ENCODE measurements at places on chromosomes 5 and 9. TPM values are rescaled to one million over a fixed set of nuclear protein-coding genes. Genes with fewer than 3 reads are reported as not detected.
A peak's percentile ranks its signal among the peaks of the same experiment; 100 is the strongest.

GRCh38 chr9:32180597-32180996, 203.8 kb upstream of the ACO1 start:
- DNase-seq: no peak

GRCh38 chr9:91359734-91360470, 1.8 kb downstream of the AUH start:
- DNase-seq: peak; percentile 21

Gene PCBD2
- total RNA-seq: 0.90 TPM

Gene FGF18
- not detected for total RNA-seq

- no peak for DNase-seq
These were observed 6.5 kb upstream of the C9 start for GRCh38 chr5:39370555-39371366.

DNA sequence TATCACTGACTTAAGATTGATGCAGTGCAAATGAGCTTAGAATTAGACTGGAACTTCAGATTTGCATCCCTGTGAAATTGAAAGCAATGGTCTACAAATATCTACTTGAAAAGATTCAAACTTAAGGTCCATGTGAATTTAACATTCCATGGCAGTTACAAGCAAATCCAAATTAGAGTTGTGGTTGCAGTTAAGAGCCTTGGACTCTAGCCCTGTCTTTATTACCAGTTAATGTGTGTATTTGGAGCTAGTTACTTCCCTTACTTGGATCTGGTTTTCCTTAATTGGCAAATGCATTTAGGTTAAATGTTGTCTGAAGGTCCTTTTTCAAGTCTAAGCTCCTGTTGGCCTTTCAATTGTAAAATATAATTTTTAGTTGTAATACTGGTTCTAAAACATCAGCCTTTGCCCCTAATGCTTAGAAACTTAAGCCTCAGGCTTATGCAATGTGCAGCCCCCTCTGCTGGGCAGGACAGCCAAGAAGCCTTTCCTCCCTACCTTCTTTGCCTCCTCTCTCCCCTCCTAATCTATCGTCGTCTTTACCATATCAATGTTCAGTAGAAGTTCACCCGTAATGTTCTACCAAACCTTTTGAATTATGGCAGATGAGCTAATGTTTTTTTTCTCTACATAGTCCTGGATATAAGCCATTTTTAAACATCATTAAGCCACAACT, 59.5 kb downstream of the ERMP1 start:
- no peak for DNase-seq

- DNase-seq: peak; percentile 10
These were observed 3.1 kb downstream of the TSPAN17 start for GRCh38 chr5:176650354-176650884.

DNA sequence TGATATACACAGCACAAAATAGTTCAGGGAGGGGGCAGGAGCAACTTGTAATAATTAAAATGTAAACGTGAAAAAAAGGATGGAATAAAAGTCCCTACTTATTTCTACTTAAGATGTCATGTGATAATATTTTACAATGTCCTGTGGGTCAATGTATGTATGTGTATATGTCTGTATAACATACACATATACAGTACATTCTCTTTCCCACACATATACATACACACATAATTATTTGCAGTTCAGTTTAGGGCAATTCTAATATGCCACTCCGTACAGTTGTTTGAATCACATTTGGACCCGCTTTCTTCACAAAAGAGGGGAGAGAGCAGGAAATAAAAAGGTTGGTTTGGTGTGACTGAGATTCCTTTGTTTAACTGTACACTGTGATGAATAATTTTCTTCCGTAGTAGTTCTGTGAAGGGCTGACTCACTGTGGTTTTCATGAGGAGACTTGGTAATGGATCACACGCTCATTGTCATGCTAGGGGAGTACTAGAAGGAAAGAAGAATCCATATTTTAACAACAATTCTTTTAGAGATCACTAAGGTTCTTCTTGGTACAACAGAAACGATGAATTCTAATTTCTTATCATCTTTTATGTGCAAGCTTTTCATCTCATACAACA, 26.2 kb upstream of the ACOT12 start:
- peak; percentile 91 for DNase-seq

DNA sequence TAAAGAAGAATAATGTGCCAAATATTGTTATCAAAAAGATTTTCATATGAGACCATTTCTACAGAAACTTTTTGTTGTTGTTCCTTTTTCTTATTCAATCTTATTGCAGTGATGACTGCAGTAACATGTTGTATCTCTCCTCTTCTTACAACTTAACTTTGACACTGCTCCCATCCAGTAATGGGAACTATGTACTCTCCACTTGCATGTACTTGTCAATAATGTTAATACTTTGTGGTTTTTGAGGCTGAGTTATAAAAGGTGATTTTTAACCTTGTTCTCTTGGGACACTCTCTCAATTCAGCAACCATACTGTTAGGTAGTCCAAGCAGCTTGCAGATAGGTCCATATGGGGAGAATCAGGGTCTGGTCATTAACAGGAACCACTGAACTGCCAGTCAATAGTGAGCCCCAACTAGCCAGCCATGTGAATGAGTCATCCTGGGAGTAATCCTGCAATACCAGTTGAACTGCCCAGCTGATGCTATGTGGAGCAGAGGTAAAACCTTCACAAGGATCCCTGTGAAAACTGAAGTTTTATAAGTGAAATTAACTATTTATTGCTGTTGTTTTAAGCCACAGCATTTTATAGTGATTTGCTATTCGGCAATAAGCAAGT, 199.6 kb upstream of the DAB2 start:
- peak; percentile 39 for DNase-seq

Gene ADRA1B
- not detected for total RNA-seq

Gene SPINK4
- total RNA-seq: not detected

- DNase-seq: no peak
These were observed 164.4 kb downstream of the ZSWIM6 start for GRCh38 chr5:61496446-61496845.

DNA sequence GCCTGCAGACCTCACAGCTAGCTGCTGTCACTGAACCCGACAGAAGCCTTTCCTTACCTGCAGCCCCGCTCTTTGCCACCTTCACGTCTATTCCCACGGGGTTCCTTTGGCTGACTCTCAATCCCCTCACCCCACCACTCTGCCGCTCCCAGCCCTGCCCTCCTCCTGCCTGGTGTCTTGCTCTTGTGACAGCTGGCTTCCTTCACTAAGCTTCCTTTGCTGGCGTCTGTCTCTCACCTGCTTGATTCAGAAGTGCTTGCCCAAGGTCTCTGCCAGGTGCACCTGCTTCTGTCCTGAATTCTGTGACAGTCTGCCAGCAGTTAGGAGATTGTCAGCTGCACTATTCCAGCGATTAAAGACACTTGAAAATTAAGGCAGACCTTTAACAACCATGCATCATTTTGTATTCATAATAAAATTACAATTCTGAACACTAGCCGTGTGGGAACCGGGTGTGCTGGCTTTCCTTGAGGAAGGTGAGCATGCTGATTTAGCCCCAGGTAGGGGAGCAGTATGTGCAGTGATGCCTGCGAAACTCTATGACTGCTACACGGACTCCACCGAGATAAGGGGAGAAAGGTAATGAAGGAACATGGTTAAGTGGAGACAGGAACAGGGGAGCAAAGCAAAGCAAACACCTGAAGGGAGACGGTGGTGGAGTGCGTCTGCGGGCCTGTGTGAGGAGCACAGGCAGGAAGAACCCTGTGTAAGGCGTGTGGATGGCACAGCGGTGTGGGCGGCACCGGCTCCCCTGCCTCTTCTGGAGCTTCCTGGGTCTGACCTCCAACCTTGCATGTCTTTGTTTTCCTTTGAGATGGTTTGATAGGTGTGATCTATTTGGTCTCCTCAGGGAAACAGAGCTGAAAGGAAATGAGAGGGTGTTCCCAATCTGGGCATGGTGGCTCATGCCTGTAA, 80.1 kb upstream of the CACNA1B start:
- no peak for DNase-seq

GRCh38 chr5:112049738-112050137, 292.7 kb upstream of the NREP start:
- no peak for DNase-seq

DNA sequence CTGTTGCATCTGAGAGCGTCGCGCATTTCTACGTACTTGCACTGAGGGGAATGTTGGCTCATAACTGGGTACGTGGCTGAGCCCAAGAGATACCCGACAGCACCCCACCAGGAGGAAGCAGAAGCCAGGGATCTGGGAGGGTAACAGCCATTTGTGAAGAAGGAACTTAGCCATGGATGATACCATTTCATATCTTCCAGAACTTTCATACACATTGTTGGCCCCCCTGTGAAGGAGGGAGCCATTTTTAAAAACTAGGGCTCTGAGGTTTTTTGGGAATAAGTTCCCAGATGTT, 101.4 kb upstream of the SLC44A1 start:
- no peak for DNase-seq

Gene PCDHGA7
- total RNA-seq: 8.4 TPM

DNA sequence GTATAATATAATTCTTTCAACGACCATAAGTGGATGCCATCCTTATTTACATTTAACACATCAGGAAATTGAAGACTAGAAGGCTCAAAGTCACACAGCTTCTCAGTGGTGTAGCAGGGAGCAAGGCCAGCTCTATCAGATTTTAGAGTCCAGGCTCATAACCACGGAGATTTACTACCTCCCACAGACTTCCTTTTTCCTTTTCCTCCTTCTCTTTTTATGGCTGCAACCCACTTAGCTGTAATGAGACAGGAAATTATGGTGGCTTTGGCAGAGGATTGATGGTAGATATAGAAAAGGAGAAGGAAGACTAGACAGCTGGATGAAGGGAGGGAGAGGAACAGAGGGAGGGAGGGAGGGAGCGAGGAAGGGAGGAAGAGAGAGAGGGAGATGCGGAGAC, 47.4 kb downstream of the SPEF2 start:
- no peak for DNase-seq

Gene GFI1B
- total RNA-seq: not detected

DNA sequence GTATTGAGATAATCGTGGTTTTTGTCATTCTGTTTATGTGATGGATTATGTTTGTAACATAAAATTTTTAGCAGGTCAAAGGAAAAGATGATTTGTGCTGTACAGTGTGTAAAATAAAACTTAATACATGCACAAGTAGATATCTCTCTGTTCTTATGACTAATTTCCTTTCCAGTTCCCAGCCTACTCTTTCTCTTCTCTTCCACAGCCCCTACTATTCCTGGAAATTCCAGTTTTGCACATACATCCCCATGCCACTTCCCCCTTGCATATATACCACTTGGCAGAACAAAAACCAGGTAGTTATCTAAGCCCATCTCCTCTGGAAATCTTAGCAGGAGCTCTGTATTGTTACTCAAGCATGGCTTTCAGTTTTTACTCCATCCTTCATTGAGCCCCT, 20.2 kb downstream of the TEK start:
- peak; percentile 24 for DNase-seq

DNA sequence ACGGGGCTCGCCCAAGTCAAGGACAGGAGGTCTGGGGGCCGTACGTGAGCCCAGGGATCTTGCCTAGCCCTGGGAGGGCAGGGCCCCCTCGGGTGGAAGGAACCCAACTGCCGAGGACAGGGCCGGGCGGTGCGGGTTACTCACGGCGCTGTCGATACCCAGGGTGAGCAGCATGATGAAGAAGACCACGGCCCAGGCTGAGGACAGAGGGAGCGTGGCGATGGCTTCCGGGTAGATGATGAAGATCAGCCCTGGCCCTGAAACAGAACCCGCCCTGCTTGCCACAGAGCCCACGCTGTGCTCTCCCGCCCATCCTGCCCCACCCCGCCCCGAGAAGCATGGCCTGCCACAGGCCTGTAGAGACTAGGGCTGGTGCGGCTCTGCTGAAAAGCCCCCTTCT, 34.1 kb downstream of the SLC6A3 start:
- no peak for DNase-seq

Gene PCDHGB3
- 9.6 TPM for total RNA-seq

Gene AK8
- total RNA-seq: not detected

DNA sequence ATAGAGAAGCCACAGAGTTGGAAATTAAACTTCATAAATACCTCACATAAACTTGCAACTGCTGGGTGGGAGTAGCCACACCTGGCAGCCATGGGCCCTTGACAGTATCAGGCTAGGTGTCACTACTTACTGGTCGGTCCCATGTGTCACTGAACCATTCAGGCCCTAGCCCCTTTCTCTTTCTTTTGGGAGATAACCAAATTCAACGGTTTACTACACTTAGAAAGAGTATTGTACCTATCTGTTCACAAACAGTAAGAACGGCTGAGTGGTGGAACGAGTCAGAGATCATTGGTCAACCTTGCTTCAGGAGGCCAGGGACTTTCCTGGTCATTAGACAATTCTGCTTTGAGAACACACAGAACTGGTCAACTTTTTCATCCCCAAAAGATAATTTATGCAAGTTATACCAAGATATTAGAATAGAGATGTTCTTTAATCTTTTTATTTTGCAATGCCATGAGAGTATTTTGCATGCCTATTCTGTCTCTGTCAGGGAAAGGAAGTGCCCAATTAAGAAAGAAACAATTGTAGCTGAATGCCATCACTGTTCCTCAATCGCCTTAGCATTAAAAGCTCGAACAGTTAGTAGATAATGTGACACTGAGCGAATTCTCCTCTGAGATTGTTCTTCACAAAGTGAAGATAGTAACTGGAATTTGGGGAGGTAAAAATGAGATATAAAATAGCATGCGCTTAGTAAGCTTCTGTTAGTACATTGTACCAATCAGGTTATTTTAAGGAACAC, 50.9 kb downstream of the GOLPH3 start:
- no peak for DNase-seq

Gene STING1
- 42.1 TPM for total RNA-seq

Gene TNPO1
- 1,825 TPM for total RNA-seq

- DNase-seq: no peak
These were observed 79.1 kb downstream of the LRSAM1 start for GRCh38 chr9:127530206-127530941.

- DNase-seq: peak; percentile 49
These were observed 30.9 kb upstream of the SREK1 start for GRCh38 chr5:66113160-66113559.

GRCh38 chr5:19751326-19751725, 236.7 kb downstream of the CDH18 start:
- DNase-seq: no peak

DNA sequence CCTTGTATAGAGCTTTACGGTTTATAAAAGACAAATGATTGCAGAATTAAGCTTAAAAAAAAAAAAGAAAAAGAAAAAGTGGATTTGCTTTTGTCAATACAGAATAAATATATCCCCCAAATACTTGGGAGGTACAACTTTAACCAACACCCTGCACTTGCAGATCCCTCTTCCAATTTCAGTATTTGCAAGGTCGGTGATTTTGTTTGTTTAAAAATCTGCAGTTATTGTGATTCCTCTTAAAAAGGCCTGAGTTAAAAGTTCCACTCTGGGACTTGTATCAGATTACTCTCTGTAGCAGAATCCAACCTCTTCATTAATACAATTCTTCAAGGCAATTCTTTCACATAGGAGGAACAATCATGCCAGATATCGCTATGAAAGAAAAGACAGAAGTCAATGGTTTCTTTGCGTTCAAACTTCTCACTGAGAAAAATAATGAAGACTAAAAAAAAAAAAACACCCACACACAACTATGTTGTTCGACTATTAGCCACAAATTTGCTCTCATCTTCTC, 400.9 kb downstream of the EBF1 start:
- no peak for DNase-seq

Data from fibroblast of the aortic adventitia (primary cell).